ENCODE measurements at places on chromosomes 5 and 9. TPM values are rescaled to one million over a fixed set of nuclear protein-coding genes. Genes with fewer than 3 reads are reported as not detected.

EGFL7 gene
- total RNA-seq, result 55.3 TPM

KIF4B gene
- total RNA-seq, result 0.05 TPM

- no peak for DNase-seq
These were observed 170.4 kb downstream of the EFNA5 start for GRCh38 chr5:107500347-107500746.

SLC6A19 gene
- total RNA-seq, result not detected

DNA sequence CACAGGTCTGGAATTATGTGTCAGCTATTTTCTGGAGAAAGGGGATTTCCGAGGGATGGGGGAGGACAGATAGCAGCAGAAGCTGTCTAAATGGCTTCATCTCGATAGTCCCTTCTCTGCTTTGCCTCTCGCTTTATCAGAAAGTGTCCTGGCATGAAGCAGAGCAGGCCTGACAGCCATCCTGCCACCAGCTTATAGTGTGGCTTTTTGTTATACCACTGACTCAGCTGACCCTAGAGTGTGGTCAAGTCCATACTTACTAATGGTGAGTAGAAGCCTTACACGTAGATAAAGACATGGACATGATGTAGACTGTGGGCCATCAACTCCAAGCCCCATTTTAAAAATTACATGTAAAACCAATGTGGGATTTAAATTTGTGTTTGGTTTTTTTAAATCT, 50.0 kb downstream of the RCL1 start:
- DNase-seq, result no peak

DNA sequence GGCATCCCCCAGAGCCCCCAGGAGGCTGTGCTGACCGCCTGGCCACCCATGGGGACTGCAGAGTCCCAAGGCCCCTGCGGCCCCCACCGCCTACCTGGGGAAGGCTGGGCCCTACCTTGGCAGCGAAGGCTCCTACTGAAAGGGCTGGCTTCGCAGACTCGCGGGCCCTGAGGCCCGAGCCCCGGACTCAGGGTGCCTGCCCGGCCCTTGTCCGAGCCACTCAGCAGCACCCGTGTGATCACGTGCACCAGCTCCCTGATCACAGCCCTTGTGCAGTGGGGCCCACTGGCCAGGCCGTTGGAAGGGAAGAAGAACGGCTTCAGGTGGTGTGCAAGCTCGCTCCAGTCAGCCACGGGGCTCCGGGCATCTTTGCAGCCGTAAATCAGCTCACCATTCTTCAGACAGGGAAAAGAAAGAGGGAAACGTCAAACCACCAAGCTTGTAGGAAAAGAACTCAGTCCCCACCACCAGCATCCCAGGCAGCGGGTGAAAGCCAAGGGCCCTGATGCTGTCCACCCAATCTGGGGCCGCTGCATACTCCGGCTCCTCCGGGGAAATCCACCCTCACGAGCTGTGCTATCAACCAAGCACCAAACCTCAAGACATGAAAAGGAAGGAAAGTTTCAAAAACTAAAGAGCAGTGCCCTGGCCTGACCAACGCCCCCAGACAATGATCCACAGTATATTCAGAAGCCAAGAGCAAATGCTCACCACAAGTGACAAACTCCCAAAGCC, 31.9 kb downstream of the IPPK start:
- no peak for DNase-seq

DNA sequence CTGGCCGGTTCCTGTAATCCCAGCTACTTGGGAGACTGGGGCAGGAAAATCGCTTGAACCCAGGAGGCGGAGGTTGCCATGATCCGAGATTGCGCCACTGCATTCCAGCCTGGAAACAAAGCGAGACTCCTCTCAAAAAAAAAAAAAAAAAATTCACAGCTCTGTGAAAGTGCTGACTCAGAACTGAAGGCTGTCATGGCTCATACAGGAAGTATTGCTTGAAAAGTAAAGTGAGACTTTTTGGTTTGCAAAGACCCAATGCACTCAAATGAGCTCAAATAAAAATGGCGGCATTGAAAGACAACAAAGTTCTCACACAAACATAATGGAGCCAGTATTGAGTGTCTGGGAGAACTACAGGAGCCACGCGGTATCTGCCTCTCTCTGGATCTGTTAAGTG, 202.1 kb downstream of the FBXL7 start:
- DNase-seq, result no peak

- no peak for DNase-seq
These were observed 1242.9 kb upstream of the CDH6 start for GRCh38 chr5:29950416-29951145.

All from psoas muscle (tissue), 8 donors.